Upper lobe of left lung (tissue), 6 donors: ENCODE measurements at places on chromosomes 5 and 9. TPM values are rescaled to one million over a fixed set of nuclear protein-coding genes. Genes with fewer than 3 reads are reported as not detected.

Gene PRDM9
- not detected for total RNA-seq

Gene IGIP
- 8.5 TPM for total RNA-seq

Gene PTGES
- total RNA-seq = 2.1 TPM

GRCh38 chr5:179406031-179406961, 61.0 kb upstream of the ADAMTS2 start:
- no peak for DNase-seq

DNA sequence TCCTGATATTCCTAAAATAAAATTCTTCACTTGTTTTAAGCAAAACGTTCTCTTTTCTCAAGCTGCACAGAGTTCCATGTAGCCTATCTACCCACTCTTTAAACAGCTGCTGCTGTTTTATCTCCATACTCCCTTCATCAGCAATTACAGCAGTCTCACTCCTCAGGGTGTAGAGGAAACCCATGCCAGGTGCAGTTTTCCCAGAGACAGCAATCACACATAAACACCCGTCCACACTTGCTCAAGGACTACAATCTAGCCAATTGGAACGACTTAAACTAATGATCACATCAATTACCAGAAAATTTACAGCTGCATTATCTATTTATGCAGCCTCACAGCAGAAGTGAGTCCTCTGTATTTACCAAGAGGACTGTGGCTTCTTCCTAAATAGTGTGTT, 141.7 kb downstream of the HTR1A start:
- no peak for DNase-seq

GRCh38 chr9:72150127-72150526, 887 bp downstream of the GDA start:
- DNase-seq = no peak

- no peak for DNase-seq
Observed at GRCh38 chr9:127154003-127154389, 31.6 kb upstream of the ANGPTL2 start.

DNA sequence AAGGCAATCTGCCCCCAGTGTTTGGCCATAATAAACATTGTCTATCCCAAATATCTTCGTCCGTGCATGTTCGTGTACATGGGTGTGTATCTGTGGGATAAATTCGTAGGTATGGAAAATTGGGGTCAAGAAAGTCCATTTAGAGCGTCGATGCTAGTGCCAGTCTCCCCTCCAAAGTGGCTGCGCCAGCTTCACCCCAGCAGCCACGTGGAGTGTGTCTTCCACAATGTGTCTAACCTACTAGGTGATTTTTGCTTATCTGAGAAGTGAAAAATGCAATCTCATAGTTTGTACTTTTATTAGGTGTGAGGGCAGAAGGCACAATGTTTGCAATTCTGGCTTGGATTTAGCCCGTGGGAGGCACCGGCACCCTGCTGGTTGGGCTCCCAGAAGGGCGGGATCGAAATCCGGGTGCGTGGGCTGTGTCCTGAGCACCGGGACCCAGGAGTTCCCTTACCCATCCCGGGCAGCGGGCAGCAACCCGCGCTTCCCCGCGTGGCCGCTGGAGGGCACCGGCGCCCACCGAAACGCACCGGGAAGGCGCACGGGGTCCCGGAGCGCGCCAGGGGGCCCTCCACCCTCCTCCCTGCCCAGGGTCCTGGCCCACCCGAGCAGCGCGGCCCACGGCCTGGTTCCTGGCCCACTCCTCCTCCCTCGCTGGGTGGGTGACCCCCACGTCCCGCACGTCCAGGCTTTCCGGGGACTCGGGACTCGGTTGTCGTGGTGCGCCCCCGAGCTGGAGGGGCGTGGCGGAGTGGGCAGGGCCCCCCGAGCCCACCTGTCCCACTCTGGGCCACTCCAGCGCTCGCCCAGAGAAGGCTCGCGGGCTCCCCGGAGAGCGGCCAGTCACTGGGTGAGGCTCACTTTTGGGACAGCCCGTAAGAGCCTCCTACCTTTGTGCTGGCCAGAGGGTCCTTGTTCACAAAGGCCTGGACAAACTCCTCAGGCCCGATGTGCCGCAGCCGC, 55.4 kb upstream of the RNF130 start:
- DNase-seq = peak; percentile 91

GRCh38 chr9:69134412-69134811, 39.7 kb upstream of the TJP2 start:
- no peak for DNase-seq

- no peak for DNase-seq
Observed at GRCh38 chr5:68159224-68159951, 56.2 kb upstream of the PIK3R1 start.

GRCh38 chr9:37239921-37240320, 119.5 kb downstream of the ZCCHC7 start:
- DNase-seq = no peak

- DNase-seq = no peak
Observed at GRCh38 chr5:168097876-168098653, 193.4 kb upstream of the WWC1 start.
